Amniotic epithelial cell (primary cell): ENCODE measurements at places on chromosomes 16 and 17.

DNA sequence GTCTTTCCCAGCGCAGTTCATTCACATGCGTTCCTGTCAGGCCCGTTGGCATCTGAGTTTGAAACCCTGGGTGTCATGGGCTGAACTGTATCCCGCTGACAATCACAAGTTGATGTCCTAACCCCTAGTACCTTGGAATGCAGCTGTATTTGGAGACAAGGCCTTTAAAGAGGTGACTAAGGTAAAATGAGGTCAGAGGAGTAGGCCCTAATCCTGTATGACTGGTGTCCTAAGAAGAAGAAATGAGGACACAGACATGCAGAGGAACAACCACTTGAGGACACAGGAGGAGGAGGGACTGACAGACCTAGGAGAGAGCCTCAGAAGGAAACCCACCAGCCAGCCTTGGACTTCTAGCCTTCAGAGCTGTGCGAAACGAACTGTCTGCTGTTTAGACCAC, 33.1 kb downstream of the TRPV2 start:
- DNase-seq, result no peak

DNA sequence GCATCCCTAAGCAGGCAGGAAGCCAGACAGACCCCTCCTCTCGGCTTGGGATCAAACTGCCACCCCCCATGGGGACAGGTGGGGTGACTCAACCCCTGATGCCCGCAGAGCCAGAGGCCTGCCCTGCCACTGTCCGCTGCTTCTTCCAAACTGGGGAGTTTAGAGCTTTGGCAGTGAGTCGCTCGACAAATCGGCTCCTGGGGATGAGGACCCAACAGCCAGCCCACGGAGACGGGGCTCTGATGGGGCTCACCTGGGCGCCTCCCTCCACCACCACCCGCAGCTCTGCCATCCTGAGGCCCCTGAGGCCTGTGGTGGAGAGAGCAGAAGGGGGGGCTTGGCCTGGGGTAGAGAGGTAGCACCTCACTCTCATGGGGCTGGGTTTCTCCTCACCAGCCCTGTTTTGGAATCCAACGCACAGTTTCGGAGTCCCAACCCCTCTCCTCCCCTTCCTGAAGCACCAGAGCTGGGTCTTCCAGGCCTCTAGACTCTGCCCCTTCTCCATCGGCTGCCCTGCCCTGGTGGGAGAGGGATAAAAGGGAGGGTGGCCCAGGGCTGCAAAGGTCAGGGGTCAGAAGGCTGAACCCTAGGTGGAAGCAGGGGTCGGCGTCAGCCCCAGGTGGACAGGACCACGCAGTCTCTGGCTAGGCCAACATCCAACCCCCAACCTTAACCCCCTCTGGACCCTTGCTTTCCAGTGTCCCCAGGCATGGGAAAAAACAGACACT, 5.8 kb downstream of the PRSS22 start:
- no peak for DNase-seq

DNA sequence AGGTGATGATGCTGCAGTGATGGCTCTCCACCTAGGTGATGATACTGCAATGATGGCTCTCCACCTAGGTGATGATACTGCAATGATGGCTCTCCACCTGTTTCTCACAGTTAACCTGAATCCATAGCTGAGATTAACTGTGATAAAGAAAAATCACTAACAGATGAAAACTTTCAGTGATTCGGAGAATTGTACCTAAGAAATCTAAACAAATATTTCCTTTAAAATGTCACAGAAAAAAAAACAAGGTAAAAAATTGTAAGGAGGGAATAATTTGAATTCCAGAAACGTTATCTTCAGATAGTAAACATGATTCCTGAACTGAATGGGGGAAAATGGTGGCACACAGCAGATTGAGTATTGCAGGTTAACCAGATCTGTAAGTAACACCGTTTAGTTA, 113.4 kb downstream of the MAP2K4 start:
- no peak for DNase-seq

GRCh38 chr17:73360961-73361761, 49.4 kb upstream of the CDC42EP4 start:
- DNase-seq, result no peak

DNA sequence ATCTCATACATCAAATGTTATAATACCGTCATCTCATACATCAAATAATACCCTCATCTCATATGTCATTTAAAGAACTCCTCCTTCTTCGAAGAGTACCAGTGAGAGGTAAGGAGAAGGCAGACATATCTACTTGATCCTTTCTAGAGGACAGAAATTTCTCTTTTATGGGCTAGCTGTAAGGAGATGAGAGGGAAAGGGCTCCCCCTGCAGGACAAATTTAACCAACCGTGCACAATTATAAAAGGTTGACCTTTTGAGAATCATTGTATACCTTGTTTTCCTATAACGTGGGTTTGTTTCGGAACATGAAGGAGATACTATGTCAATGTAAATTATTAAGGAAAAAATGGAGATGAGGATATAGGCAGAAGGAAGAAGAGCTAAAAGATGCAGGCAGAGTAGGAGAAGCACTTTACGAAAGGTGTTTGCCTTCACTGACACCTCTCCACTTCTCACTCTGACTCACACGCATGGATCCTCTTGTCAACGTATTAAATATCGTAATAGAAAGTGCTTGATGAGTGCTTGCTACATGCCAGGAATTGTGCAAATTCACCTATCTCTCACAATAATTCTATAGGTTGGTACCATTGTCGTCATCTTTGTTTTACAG, 465.9 kb upstream of the ERCC4 start:
- DNase-seq, result no peak

GRCh38 chr16:67726106-67727034, 7.3 kb upstream of the GFOD2 start:
- no peak for DNase-seq

DNA sequence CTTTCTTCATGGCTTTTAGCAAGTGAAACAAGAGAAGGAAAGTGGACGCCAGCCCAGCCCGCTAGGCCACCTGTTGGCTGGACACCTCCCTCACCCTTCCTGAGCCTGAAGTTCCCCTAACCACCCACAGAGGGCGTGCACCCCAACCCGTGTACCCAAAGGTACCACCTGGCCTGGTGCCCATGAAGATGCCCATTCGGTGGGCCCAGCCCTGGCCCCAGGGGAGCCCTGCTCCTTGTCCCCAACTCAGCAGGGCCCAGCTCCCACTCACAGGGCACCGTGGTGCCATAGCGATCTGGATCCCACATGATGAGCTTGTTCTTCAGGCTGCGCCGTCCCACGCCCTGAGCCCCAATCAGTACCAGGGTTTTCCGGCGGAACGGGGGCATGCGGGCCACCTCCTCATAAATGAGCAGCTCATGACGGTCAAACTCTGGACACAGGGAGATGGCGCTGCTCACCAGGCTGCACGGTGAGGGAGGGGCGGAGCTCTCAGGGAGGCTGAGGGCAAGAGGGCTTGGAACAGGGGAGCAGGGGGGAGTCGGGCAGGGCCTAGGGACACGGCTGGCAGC, 26.8 kb downstream of the MPP2 start:
- peak; percentile 11 for DNase-seq

- DNase-seq, result no peak
Observed at GRCh38 chr16:87806261-87806640, 40.5 kb upstream of the KLHDC4 start.

DNA sequence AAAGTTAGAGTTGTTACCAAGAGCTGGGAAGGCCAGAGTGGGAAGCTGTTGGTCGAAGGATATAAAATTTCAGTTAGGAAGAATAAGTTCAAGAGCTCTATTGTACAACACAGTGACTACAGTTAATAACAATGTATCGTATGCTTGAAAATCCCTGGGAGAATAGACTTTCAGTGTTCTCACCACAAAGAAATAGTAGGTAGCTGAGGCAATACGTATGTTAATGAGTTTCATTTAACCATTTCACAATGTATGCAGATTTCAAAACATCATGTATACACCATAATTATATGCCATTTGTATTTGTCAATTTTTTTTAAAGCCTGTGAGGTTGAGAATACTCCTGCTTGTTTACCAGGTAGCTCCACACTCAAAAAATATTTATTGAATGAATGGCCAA, 41.5 kb upstream of the MYOCD start:
- peak; percentile 77 for DNase-seq

DNA sequence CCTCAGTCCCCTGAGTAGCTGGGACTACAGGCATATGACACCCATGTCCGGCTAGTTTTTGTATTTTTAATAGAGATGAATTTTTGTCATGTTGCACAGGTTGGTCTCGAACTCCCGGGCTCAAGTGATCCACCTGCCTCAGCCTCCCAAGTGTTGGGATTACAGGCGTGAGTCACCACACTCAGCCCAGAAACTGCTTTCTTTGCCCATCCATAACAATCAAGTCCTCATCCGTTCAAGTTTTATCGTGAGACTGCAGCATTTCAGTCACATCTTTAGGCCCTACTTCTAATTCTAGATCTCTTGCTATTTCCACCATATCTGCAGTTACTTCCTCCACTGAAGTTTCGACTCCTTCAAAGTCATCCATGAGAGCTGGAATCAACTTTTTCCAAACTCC, 6.4 kb downstream of the NPRL3 start:
- DNase-seq, result no peak

DNA sequence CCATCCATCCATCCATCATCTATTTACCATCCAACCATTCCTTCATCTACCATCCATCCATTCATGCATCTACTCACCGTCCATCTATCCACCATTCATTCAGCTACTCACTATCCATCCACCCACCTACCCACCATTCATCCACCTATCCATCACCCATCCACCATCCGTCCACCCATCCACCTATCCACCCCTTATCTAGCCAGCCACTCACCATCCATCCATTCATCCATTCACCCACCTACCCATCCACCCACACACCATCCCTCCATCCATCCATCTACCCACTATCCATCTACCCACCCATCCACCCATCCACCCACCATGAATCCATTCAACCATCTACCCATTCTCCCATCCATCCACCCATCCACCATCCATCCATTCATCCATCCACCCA, 26.6 kb downstream of the BCO1 start:
- DNase-seq, result no peak

DNA sequence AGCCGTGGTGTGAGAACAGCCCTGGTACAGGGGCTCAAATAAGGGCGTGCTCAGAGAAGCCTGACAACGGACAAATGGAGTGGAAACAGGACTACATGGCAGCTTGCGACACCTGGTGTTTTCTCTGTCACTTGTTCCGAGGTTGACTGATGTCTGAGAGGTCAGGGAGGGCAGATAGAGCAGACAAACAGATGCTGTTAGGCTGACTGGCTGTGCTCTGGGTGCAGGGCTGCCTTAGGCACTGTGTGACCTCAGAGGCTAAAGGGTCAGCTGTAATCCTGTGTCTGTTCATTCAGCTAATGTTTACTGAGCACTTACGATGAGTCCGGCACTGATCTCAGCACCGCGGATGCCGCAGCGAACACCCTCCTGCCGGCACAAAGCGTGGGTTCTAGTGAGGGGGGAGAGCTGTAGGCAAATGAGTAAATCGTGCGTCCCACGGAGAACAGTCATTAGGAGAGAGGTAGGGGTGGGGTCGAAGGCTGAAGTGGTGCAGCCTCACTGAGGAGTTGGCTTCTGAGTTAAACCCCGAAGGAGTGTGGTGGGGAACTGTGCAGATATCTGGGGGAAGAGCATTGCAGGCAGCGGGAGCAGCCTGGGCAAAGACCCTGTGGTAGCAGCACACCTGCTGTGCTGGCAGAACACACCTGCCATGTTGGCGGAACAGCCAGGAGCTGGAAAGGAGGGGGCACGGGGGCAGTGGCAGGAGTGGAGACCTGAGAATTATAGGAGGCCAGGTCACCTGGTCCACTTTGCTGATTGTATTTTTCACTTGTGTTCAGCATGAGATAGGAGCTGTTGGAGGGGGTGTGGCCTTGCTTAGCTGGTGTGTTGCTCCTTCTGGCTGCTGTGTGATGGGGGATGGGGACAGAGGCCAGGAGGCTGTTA, 35.0 kb downstream of the GPT2 start:
- no peak for DNase-seq

DNA sequence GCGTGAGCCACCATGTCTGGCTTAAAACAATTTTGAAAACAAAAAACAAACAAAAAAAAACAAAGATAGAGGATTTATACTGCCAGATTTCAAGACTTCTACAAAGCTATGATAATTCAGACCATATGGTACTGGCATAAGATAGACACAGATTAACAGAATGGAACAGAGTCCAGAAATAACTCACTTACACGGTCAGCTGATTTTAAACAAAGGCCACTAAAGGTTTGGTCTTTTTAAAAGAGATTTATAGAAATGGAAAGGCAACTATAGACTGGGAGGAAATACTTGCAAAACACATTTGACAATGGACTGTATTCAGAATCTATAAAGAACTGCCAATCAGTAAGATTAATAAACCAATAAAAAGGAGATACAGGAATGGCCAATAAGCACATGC, 48.6 kb upstream of the MNT start:
- DNase-seq, result no peak

- no peak for DNase-seq
Observed at GRCh38 chr17:65220732-65221131, 83.6 kb downstream of the RGS9 start.
